Heart left ventricle (tissue), 16 donors: ENCODE measurements at places on chromosomes 7 and 10.
A peak's percentile ranks its signal among the peaks of the same experiment; 100 is the strongest.

DNA sequence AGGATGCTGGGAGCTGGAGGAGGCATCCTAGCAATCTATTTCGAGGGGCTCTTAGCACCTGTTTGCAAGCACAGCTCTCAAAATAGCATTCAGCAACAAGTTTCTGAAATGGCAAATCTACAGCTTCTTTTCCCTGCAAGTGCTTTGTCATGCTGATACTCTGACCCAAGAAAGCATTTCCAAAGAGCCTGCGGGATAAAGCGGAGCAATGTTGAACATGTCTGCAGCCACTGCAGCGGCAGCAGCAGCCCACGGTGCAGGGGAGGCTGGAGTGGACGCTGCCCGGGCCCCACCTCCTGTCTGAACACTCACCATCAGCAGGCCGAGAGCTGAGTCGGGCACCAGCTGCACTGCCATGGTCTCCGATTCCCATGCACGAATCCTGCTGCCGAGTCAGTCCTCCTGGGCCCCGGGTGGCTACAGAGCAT lies 964 bp downstream of the FRMD4A start:
- no peak for DNase-seq

DNA sequence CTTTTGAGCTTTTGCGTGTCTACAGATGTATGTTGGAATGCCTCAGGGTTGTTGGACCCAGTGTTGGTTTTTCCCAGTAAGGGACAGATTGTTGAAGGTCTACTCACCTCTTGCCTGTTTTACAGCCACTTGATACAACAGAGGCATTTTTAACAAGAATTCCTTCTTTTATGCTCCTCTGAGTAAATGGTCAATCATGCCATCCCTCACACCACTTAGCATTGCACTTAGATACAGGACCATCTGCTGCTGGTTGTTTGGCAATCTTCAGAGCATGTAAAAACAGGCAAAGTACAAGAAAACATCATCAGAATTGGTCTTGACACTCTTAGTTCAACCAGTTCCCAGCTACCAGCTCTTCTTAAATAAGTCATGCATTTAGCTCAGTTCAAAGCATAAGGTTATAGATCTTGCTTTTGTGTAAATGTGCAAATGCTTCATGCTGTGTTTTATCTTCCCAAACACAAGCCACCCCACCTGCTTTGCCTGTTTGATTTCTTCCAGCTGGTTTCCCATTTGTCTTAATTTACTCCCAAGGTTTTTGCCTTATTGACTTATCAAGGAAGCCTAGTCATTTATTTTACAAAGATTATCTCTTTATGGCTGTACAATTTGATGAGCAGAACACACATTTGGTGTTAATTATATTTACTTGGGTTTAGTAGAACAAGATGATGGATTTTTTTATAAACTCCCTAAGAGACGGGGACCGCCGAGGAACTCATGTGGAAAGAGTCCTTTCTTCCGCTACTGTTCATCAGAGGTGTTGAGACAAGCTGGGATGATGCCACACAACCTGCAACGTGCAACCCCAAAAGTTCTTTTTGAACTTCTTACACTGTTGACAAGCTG lies 136.6 kb downstream of the AHR start:
- no peak for DNase-seq

DNA sequence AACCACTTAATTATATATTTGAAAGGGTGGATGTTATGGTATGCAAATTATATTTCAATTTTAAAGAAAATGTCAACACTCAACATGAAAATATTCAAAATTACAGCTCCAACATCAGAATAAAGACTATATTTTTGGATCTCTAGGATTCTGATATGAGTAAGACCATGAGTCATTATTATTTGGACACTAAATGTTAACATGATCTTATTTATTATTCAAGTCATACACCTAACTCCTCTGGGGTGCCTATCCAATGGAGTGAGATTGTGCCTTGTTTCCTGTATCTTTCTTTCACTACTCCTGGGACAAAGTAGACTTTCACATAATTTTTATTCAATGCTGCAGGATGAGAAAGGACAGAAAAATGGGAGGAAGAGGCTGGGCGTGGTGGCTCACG lies 135.2 kb upstream of the PRSS1 start:
- no peak for DNase-seq

- no peak for DNase-seq
These were observed 49.0 kb downstream of the ZRANB1 start for GRCh38 chr10:124990671-124991625.

GRCh38 chr10:12019283-12019971 lies 23.2 kb downstream of the UPF2 start:
- no peak for DNase-seq

- no peak for DNase-seq
These were observed 202.5 kb upstream of the CHRM2 start for GRCh38 chr7:136665878-136666509.

GRCh38 chr10:5776881-5777197 lies 36.4 kb downstream of the GDI2 start:
- no peak for DNase-seq

- no peak for DNase-seq
These were observed 36.6 kb downstream of the PNLIPRP3 start for GRCh38 chr10:116464257-116464656.

DNA sequence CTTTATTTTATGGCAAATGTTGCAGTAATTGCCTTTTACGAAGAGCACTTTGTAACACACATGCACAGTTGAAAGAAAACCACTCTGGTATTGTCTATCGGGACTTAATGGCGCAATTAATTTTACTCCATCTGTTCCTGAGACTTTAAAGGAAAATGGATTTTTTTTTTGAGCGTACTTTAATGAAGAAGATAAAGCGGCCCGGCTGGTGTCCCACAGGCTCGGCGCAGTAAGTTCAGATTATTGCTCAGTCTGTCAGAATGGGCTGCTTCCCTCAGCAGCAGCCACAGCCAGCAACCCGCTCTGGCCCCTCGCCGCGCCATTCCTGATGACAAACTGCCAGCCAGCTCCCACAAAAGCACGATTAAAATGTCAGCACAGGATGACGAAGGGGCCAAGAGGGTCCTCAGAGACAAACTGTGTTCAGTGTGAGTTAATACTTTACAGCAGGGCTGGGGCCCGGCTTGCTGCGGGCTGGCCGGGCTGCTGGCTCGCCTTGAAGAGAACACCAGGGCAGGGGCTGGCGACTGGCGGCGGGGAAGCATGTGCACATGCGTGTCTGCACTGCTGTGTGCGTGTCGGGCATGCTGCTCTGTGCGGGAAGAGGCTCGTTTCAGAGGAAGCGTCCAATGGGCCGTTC lies 501.0 kb upstream of the GALNT17 start:
- DNase-seq: peak; percentile 9

DNA sequence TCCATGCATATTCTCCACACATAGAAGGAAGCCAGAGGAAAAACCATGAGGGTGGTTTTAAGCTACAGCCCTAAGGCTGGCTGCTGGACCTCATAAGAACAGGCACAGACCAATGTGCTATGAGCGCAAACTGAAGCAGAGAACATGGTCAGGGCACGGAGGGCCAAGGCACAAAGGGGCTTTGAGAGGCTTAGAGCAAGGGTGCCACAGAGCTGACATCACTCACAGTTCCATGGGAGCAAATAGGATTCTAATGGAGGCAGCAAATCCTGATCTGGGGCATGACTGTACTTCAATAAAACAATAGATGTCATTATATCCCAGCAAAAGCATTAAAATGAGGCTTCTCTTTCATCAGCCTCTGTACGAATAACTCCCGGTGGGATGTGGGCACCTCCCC lies 162.4 kb downstream of the COBL start:
- DNase-seq: no peak

GRCh38 chr7:150339409-150339809 lies 2.0 kb downstream of the RARRES2 start:
- DNase-seq: no peak

DNA sequence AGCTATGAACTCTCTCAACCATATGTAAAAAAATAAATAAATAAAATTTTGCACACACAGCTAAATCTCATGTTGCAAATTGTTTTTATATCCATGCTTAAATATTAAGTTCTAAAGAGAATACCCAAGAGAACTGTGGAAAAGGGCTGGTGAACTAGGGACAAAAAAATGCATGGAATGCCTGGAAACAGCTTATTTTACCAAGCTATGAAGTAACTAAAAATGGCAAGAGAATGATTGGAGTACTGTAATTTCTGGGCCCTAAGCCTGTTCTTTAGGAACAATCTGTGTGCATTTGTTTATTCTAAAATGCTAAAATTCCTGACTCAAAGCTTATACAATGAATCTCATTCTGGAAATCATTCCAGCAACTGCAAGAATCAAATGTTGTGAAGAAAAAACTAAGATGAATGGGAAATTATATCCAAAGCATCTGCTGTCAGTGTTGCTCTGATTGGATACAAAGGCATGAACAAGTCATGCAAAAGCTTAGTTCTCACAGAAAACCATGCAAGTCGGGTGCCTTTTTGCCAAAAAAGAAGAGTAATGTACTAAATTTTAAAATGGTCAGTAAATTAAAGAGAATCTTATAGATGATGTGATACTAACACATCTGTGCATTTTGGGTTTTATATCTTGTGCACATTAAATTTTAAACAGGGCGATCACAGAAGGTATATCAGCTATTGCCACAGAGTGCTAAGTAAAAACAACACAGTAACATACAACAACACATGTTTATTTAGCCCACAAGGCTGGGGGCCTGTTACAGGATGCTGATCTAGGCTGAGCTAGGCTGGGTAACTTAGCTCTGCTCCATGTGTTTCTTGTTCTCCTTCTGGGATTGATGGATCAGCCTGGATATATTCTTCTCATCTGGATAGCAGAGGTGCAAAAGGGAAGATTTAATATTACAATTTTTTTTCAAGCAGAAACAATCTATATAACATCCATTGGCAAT lies 453.5 kb upstream of the SEMA3A start:
- no peak for DNase-seq

- DNase-seq: no peak
These were observed 75.7 kb downstream of the ANKRD7 start for GRCh38 chr7:118300177-118300576.

- DNase-seq: no peak
These were observed 31.7 kb downstream of the GALNTL5 start for GRCh38 chr7:151987748-151988529.

- DNase-seq: no peak
These were observed 527.3 kb downstream of the ZNF33B start for GRCh38 chr10:42111076-42111475.

GRCh38 chr10:43221419-43222209 lies 45.3 kb downstream of the RASGEF1A start:
- peak; percentile 53 for DNase-seq

- DNase-seq: no peak
These were observed 493.1 kb downstream of the XPNPEP1 start for GRCh38 chr10:109430043-109430760.

DNA sequence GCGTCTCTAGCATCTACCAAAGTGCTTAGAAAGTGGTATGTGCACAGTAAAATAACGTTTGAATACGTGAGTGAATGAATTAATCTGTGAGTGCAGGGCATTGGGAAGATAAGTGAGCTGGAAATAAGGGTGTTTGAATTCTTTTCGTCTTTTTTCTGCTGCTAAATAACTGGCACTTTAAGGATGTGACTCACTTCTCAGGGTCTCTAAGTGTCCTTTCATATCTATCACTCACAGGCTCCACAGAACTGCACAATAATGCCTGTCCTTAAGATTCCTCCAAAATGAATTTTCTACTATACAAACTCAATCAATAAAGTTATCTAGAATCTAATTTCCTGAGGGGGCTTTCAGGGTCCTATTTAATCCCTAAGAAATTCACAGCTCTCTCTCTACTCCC lies 3.2 kb upstream of the DGKB start:
- no peak for DNase-seq

DNA sequence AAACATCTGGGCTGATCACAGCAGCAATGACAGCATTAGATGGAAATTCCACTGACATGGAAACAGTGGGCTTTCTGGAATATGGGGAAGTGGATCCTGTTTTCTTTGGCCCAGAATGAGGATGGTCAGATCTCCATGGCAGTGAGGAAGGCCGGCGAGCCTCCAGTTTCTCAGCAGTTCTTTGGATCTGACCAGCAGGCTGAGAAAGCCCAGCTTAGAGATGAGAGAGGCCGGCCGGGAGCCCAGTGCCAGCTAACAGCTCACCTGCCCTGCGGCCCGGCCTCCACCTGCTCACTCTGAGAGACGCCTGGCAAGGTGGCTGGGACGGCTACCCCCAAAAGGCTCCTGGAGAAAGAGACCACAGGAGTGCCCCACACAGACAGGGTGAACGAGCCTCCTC lies 24.2 kb downstream of the GPER1 start:
- no peak for DNase-seq

DNA sequence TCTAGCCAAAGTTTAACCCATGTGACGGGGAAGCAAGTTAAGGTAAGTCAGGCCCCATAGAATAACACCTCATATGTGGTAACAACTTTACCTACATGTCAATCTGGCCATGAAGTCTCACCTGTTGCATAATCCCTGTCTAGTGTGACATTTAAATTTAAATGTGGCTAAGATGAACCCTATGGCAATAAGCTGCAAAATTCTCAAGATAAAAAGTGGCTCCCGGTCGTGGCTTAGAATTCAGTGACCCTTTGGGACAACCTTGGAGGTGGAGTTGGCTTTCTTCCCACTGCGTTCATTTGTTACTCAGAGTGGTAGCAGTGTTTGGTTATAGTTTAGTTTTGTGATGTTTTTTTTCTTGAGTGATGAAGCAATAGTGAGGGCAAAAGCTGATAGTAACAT lies 90.6 kb downstream of the ARID5B start:
- DNase-seq: no peak

GRCh38 chr7:15130666-15131541 lies 228.4 kb upstream of the DGKB start:
- no peak for DNase-seq

GRCh38 chr7:3302681-3303320 lies 1.7 kb downstream of the SDK1 start:
- no peak for DNase-seq

DNA sequence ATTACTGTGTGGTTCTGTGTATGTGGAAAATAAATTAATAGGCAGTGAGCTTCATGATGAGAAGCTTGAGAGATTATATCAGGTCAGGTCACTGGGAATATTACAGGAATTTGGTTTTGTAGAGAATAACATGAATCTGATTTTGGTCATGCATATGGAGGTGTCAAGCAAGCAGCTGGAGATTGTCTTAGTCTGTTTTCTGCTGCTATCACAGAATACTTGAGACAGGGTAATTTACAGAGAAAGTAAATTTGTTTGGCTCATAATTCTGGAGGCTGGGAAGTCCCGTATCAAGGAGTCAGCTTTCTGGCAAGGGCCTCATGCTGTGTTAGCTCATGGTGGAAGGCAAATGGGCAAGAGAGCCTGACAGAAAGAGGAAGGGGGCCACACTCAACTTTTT lies 120.7 kb upstream of the FAM3C start:
- DNase-seq: no peak
